ENCODE measurements at places on chromosomes 16 and 17. TPM values are rescaled to one million over a fixed set of nuclear protein-coding genes. Genes with fewer than 3 reads are reported as not detected.

DNA sequence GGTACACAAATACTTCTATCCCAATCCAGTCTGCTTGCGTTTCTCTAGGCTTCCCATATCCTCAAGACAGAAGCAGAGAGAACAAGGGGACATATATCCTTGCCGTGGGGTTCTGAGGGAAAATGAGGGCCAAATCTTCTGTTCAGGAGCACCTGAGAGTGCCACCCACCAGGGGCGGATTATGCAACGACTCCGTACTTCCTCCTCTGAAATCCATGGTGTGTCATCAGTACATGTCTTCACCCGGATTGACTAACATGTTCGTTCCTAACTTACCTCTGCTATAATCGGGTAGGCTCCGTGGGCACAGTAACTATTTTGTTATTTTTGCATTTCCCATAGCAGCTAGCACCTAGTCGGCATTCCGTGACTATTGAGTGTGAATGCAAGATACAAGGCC, 7.8 kb upstream of the ZNF200 start:
- DNase-seq: no peak

- no peak for DNase-seq
Observed at GRCh38 chr16:5906351-5906750, 808.8 kb upstream of the EEF2KMT start.

Gene GAS2L2
- total RNA-seq: not detected

Gene ZNF747
- 29.1 TPM for total RNA-seq

GRCh38 chr17:71748872-71749271, 371.9 kb upstream of the SOX9 start:
- no peak for DNase-seq

Gene ASGR1
- total RNA-seq: not detected

DNA sequence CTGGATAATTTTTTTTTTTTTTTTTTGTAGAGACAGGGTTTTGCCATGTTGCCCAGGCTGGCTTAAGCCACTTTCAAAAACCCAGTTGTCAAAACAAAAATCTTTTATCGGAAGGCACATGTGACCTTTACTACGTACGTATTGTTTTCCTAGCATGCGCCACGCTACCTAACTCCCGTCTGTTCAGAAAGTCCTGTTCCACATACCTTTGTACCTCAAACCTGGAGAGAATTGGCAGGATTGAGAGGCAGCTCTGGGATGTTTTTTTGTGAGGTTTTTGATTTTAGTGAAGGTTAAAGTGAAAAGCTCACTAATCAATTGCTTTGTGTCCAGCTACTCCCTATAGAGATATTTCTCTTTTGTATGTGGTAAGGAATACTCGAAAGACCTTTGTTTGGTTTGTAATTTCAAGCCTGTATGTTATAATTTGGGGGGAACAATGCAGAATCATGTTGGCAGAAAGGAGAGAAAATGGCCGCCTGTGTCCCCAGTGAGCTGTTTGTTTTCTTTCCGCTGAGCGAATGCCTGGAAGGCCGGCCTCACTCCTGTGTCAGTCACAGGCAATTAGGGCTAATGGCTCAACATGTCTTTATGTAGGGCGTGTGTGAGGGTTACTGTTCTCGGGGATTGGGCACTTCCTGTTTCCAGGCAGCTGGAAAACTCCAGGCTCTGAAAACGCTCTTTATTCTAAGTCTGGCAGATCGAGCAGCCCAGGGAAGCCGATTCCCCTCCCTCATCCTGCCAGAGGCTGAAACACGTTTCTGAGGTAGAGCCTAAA, 60.8 kb upstream of the CLEC18A start:
- peak; percentile 6 for DNase-seq

GRCh38 chr16:85307552-85308364, 195.5 kb upstream of the CIBAR2 start:
- no peak for DNase-seq

Gene ATMIN
- 27.5 TPM for total RNA-seq

DNA sequence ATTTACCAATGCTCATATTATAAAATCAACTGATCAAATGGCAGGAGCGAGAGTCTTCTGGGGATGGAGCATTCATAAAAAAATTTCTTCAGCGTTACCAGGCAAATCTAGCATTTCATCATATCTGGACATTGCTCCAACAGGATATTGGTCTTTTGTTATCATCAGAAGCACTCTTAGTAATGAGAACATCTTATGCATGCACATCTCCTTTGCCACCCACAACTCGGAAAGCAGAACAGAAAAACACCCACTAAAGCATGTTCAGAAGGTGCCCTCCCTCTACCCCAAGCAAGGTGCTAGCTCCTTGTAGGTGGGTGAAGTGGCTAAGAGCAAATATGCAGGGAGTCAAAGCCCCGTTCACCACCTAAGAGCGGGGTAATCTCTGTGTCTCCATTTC, 18.9 kb downstream of the ARHGAP17 start:
- DNase-seq: no peak

DNA sequence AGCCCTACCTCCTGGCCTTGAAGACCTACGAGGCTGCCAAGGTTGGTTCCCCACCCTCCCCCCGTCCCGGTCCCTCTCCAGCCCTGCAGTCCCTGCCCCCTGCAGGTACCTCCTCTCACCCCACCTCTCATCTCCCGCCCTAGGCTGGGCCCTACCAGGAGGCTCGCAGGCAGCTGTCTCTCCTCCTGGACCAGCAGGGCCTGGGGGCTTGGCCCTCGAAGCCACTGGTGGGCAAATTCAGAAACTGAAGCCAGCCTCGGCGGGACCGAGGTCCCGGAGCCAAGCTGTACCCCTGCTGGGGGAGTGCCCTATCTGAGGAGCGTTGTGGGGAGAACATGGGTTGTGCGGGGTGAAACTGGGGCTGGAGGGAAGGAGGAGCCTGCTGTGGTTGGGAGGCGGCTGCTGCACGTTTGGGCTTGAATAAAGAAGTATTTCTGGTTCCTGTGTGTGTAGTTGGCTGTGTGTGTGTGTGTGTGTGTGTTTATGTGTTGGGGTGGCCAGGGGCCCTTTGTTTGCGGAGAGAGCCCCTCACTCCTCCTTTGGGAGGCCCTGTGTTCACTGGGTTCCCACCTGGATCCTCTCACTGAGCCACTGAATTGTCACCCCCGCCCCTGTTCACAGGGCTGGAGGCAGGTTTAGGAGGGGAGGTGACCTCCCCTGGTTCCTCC, 5.9 kb downstream of the ADAD2 start:
- DNase-seq: no peak

GRCh38 chr17:77565166-77565565, 393.3 kb upstream of the TNRC6C start:
- DNase-seq: no peak

Gene CIBAR2
- not detected for total RNA-seq

DNA sequence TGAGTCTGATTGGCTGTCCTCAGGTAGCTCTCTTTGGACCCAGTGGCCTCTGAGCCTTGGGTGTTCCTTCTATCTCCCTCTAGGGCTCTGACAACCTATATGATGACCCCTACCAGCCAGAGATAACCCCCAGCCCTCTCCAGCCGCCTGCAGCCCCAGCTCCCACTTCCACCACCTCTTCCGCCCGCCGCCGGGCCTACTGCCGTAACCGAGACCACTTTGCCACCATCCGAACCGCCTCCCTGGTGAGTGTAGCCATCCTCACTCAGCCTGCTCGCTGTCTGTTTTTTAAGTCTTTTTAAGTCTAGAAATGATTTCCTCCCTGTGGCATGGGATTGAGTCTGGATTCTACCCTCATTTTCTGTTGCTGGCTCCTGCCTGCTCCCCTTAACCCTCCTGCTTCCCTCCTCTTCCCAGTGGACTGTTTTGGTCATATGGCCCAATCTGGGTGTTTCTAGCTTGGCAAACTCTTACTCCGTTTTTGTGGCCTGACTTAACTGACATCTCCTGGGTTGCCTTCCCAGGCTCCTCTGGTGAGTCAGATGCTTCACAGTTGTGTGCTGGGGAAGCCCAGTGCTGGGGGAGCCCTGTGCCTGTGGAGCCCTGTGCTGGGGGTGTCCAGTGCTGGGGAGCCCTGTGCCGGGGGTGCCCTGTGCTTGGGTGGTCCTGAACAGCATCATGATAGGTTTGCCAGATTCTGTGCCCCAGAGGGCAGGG, 9.9 kb downstream of the TAOK2 start:
- no peak for DNase-seq

Data from Caki2 (cell line).